Frontal cortex (tissue), 4 donors: ENCODE measurements at places on chromosomes 1 and 21.

DNA sequence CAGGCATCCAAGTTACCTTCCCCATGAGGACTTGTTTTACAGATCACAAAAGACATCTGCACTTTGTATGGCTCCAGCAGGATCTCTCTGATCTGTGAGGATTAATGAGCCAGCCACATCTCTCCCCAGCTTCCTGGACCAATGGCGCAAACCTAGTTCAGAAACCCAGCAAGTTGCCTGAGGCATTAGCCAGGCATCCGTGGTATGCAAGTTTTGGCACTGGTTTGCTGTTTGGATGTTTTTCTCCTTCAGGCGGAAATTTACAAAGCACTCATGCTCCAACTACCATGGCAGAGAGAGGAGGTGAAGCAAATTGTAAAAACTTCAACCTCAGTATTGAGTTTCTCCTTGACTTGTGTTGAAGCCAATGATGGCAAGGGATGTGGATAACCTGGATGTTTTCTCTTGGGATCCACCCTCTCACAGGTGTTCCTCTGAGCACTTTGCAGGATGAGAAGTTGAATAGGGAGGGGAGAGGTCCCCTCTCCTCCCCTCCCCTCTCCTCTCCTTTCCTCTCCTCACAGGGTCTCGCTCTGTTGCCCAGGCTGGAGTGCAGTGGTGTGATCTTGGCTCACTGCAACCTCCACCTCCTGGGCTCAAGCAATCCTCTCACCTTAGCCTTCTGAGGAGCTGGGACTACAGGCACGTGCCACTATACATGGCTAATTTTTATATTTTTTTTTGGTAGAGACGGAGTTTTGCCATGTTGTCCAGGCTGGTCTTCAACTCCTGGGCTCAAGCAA, 25.6 kb upstream of the ENO1 start:
- DNase-seq, result no peak

- peak; percentile 48 for DNase-seq
These were observed 29.3 kb upstream of the USP1 start for GRCh38 chr1:62407398-62408009.

DNA sequence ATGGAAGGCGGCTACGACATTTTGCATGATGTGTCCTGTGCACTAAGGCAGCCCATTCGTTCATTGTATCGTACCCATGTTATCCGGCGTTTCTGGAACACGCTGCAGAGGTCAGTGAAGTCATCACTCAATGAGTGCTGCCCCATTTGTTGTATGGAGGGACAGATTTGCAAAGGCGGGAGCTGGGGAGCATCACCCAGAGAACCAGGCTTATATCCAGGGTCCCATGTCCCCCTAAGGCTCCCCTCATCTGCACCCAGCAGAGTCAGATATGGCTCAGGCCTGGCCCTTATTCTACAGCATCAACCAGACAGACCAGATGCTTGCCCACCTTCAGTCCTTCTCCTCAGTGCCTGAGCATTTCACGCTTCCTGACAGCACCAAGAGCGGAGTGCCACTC, 31.2 kb downstream of the SZT2 start:
- no peak for DNase-seq

GRCh38 chr1:113423826-113424225, 33.5 kb downstream of the MAGI3 start:
- no peak for DNase-seq

GRCh38 chr21:45747802-45748445, 104.4 kb downstream of the PCBP3 start:
- peak; percentile 54 for DNase-seq

- DNase-seq, result no peak
These were observed 137.4 kb downstream of the CNIH3 start for GRCh38 chr1:224753491-224753890.

GRCh38 chr1:19390901-19391595, 78.9 kb downstream of the SLC66A1 start:
- DNase-seq, result peak; percentile 53

- DNase-seq, result no peak
These were observed 371.6 kb downstream of the PRDM2 start for GRCh38 chr1:14071581-14071980.

DNA sequence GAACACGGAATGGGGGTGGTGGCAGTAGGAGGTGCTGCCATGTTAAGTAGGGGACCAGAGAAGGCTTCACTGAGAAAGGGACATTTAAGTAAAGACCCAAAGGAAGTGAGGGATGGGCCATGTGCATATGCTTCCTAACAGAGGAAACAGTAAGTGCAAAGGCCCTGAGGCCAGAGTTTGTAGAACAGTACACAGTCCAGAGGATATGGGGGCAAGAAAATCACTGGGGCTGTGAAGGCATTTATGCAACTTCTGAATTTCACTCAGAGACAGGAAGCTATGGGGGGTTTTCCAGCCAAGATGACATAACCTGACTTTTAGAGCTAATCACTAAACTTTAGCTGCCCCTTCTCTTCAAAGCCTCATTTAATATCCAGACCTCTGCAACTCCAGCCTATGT, 202.5 kb upstream of the EDN2 start:
- DNase-seq, result no peak

DNA sequence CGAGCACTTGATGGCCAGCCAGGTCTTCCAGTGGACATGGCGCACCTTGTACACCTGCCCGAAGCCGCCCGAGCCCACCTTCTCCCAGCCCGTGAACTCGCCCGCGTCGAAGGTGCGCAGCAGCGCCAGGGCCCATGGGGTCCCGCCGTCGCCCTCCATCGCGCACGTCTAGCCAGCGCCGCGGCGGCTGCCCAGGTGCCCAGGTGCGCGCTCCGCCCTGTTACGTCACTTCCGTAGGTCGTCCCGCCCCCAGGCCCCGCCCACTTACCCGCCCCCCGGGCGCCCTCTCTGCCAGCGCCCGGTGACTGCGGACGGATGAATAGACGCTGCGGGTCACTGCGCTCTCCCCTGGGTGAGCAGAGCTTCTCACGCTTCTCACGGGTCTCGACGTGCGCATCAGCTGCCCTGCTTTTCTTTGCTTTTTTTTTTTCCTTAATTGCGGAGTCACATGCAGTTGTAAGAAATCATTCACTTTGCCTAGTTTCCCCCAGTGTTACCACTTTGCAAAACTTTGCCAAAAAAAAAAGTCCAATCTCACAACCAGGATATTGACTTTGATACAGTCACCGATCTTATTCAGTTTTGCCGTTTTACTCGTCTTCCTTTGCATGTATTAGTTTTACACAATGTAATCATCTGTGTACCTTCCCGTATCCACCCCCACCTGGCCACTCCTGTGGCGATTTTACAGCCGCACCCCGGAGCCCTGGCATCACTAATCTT, at the start of gene RIPK4:
Gene RIPK4 (minus strand): TSS at position 170 of the 723 bp plus-strand sequence. CDS start 11 bp downstream, at position 159.
- no peak for DNase-seq
